Stromal cell of bone marrow (primary cell): ENCODE measurements at places on chromosomes 2 and 18.
A peak's percentile ranks its signal among the peaks of the same experiment; 100 is the strongest.

- no peak for DNase-seq
Measured at GRCh38 chr2:236485519-236485918, 84.1 kb upstream of the ACKR3 start.

DNA sequence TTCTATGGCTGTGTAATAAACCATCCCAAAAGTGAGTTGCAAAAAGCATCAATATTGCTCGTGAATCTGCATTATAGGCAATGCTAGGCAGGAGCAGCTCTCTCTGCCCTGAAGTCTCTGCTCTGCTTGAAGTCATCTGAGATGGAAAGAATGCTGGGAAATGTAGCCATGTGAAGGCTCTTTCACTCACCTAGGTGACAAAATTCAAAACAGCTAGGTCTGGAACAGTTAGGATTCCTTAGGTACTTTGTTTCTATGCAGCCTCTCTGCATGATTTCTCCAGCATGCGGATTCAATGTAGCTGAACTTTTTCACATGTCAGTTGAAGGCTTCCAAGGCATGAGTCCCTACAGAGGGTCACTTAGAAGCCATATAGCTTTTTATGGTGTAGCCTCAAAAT is 1383.7 kb downstream of the LRP1B start:
- DNase-seq, result no peak

DNA sequence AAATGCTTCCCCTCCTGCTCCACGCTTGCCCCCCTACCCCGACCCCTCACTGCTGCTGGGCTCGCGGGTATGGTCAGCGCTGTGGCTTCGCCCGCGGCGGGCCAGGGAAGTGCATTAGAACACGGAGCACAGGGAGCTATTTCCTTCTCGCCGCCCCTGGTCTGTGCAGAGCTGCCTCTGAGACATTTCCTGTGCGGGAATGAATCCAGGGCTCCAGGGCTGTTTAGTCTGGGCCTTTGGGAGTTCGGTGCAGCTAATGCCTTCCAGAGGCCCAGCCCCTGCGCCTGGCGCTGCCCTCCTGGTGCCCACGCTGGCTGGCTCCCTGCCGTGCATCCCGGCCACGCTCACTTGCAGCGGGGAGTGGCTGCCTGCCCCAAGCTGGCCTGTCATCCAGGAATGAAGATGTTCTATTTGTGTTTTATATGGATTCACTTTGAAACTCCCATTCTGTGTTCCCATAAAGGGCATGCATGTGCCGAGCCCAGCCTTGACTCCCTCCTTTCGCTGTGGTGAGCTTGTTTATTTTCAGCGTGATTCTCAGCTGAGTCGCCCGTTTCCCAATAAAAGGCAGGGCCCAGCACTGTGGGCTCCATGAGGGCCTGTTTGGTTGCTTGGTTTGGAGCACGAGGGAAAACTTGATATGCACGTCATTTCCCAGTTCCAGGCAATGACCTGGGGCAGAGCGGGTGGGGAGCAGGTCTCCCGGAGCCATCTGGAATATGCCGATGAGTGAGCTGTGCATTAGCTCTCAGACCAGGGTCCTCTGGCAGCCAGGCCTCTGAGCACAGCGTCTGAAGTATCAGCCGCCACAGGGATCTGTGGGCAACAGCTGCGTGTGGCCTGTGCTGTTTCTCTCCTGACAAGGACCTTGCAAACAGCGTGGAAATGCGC is 42.7 kb downstream of the SH3RF3 start:
- DNase-seq, result peak; percentile 98

GRCh38 chr2:182761903-182762302 is 45.8 kb downstream of the DNAJC10 start:
- DNase-seq, result peak; percentile 61

DNA sequence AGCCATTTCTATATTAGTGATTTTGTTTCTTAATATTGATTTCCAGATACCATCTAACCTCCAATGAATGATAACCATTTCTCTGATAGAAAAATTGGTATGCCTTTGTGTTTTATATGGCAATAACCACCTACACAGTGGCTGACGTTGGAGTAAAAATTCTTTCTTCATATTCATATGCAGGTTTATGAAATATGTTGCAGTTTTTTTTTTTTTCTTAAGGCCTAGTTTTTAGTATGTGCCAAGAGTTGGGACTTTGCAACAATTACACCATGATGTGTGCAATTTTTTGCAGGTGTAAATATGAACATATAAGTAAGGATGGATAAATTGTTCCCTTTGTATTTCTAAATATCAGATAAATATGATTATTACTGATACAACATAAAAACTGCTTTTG is 163.2 kb upstream of the MYO3B start:
- DNase-seq, result no peak

GRCh38 chr2:189610700-189611099 is 30.1 kb upstream of the SLC40A1 start:
- DNase-seq, result no peak

- no peak for DNase-seq
Measured at GRCh38 chr2:122315306-122315705, 559.9 kb downstream of the TSN start.

DNA sequence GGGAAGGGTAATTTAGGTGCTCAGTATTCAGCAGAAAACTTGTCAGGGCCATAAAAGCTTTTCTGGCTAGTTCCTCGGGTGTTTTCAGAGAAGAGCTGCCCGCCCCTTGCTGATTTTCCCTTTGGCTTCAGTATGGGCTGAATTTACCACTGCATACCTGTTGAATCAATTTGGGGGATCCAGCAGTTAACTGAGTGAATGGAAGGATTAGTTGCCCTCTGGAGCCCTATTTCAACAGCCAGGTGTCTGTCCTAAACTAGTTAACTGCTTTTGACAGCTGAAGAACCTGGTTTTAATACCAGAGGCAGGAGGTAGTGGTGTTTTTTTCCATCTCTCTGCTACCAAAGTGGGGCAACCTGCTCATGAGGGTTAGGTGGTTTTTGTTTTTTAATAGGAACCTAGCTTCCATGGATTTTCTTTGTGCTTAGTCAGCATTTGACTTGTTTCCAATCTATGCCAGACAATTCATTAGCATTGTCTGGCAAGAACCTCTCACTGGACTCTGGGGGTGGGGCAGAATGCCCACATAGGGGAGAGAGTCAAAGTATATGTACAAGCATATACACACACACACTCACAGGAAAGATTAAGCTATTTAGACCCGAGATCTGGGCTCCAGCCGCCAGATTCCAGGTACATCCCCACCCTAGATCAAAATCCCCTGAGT is 166.5 kb upstream of the SIX3 start:
- no peak for DNase-seq

DNA sequence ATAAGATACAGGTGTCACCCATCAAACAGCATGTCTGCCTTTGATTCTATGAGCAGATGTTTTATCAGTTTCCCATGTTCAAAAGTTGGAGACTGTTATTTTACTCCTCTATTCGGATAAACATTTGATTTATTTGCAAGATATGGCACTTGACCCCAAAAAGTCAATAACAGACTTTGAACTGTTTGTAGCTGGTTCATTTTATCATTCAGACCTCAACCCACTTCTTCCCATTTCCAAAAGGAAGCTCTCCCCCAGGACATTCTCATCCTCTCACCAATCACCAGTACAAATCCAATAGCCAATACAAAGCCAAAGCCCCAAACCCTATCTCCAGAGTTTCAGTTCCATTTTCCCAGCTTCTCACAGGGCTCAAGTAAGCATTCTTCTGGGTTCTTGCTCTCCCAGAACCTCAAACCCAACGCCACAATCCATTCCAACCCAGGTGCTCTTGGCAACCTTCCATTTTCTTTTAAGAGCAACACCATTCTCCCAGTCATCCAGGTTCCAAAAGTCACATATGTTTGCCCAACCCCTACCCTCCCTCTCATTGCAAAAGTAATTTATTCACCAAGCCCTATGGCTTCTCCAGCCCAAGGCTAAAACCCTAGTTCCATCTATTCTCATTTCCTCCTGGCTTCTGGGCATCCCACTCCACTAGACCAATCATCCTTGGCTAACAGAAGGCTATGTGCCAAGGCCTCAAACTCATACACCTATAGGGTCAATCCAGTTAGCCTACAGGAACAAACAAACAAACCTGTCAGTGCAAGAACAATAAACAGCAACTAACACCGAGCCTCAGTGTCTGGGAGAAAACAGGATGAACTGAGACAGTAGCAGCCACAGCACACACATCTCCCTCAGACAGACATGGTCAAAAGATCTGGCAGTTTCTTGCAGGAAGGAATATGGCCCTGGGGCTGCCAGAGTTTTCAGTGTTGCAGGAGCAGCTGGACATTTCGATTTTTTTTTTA is 9.2 kb downstream of the ACVR1 start:
- DNase-seq, result no peak

DNA sequence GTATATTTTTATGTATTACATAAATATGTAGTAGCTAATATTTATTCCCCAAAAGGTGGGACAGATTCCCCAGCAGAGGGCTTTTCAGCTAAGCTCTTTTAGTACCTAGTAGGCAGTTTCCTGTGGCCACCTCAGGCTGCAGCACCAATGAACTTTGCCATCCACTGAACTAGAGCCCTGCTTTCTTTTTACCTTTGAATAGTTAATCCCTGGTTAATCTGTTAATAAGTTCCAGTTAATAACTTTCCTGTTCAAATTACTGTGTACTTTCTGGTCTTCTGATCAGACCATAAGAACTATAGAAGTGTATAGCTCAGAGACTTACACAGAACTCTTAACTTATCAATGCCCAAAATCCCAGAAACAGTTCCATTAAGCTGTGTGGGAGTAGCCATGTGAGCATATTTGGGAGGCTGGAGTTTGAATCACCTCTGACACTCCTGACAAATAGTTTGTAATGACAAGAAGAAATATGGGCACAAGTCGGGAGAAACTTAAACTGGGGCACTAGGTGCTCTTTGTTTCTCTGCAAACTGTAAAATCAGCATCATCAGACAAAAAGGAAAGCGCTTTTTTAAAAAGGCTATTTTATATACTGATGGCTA is 40.0 kb downstream of the ASXL2 start:
- no peak for DNase-seq
